Inflammatory macrophage (primary cell): ENCODE measurements at places on chromosomes 5 and 9.

DNA sequence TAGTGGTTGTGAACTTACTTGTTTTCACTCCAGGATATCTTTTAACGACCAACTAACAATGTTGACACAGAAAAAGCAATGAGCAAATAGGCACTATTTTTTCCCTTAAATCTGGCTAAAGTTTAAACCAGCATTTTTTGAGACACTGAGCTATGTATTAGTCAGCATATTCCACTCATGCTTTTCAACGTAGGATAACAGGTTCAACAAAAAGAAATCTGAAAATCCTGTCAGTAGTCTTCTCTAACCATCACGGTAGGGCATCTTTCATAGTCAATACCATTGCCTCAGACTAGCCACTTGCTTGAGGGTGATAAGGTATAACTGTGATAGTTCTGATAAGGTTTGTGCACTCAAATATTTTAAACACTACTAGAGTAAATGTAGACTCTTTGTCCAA is 1177.3 kb upstream of the NUDT12 start:
- DNase-seq = no peak

DNA sequence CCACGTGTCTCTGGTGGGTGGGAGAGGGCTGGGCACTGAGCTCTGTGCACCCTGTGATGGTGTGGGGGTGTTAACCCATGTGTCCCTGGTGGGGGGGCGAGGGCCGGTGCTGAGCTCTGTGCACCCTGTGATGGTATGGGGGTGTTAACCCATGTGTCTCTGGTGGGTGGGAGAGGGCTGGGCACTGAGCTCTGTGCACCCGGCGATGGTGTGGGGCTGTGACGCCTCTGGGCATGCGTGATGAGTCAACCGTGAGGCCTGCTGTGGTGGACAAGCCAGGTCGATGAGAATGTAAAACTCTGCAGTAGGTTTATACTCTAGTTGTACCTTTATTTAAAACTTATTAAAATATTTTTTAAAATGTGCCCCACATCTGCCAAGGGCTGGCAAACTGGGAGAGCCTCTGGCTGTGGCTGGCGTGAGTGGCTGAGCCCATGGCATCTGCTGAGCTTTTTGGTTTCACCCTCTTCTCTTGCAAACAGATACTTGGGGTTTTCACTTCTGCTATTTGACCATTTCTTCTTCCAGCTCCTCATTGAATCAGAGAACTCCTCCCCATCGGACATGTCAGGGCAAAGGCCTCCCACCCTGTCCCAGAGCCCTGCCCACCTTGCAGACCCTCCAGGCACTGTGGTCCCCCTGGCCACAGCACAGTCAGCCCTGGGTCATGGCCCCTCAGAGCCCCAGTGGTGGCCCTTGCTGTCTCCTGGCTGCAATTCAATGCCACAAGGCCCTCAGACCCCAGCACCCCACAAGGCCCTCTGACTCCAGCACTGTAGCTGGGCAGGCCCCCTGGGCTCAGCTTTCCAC is 18.5 kb upstream of the EXOC3 start:
- peak; percentile 61 for DNase-seq

- DNase-seq = no peak
Measured at GRCh38 chr5:136793300-136793699, 428.0 kb upstream of the TRPC7 start.

- DNase-seq = no peak
Measured at GRCh38 chr9:27189426-27189825, 80.4 kb downstream of the TEK start.

DNA sequence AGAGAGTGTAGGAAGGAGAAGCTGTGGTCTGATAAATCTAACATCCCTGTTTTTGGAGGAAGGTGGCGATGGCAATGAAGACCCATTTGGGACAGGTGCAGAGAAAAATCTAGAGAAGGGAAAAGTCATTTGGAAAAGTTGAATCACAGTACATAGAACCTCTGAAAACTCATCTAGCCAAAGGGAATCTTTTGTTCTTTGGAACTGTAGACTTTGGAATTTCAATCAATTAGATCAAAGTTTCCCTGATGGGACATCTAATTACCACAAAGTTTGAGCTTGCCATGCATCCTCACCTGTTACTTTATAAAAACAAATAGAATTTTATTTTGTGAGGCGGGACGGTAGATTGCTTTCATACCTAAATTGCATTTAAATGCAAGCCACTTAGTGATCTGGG is 294.9 kb downstream of the TRPM3 start:
- DNase-seq = no peak

GRCh38 chr5:74938250-74938933 is 72.2 kb upstream of the FAM169A start:
- DNase-seq = peak; percentile 14

DNA sequence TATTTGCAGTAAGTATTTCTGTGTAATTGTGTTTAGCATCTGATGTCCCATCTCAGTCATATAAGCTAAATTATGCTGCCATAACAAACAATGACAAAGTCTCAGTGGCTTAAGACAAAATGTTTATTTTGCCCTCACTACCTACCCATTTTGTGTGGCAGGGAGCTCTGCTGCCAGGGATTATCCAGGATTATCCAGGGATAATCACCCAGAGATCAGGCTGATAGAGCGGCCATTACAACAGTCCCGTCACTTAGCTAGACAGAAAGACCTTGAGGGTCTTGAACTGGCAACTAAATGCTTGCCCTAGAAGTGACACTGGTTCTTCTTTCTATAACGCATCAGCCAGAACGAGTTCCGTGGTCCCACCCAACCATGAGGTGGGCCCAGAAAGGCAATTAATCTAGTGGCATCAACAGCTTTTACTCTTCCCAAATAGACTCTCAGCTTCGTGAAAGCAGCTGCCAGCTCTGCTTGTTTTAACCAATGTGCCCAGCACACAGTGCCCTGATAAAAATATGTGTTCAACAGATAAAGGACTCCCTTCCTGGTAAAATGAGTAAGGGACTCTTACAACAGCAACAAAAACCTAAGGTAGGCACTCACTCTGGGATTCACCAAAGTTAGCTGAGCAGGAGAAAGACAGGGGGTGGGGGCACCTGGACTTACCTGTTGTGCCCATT is 22.8 kb downstream of the CCDC69 start:
- no peak for DNase-seq

DNA sequence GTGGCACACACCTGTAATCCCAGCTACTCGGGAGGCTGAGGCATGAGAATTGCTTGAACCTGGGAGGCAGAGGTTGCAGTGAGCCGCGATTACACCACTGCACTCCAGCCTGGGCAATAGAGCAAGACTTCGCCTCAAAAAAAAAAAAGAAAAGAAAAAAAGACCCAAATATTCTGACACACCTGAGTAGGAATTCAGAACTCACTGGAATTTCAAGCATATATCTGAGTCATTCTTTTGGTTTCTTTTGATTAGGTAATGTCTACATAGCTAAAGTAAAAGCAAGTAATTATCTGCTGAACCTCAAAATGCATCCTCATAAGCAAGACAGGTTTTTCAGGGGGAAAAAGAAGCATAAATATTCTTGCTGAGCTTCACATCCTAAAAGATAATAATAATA is 35.9 kb downstream of the ANKRD31 start:
- DNase-seq = no peak

DNA sequence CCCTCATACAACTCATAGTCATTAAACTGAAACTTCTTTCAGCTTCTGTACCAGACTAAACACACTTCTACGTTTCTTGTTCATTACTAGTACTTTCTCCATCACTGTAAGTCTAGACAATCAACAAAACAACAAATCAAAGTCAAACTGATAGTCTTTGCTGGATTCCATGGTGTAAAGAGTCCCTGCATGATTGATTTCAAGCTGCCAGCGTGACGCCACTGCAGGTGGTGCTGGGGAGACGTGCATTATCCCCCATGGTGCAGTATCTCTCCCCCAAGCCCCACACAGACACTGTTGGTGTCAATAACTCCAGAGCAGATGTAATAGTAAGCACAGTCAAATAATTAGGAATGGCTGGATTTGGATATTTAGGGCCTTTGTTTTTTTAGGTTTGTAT is 10.7 kb upstream of the SLC2A8 start:
- no peak for DNase-seq

DNA sequence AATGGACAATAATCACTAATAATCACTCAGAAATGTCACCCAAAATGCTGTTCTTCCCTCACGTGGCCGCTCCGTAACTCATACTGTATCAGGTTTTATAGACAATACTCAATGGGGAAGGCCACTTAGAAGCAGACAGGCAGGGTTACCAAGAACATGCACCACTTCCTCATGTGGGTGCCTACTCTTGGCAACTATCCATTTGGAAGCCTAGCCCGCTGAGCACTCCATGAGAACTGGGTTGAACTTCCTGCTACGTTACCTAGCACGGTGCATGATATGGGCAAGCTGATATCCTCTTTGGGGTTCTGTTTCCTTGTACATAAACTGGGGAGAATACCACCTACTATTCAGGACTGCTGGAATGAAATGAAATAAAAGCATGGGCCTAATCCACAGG is 14.3 kb downstream of the DAP start:
- peak; percentile 78 for DNase-seq

- no peak for DNase-seq
Measured at GRCh38 chr9:32503008-32503407, 23.0 kb downstream of the RIGI start.

GRCh38 chr9:133471551-133472276 is 7.2 kb downstream of the SLC2A6 start:
- no peak for DNase-seq

GRCh38 chr5:18745042-18745987 is 1111.1 kb downstream of the TAF11L14 start:
- peak; percentile 32 for DNase-seq

DNA sequence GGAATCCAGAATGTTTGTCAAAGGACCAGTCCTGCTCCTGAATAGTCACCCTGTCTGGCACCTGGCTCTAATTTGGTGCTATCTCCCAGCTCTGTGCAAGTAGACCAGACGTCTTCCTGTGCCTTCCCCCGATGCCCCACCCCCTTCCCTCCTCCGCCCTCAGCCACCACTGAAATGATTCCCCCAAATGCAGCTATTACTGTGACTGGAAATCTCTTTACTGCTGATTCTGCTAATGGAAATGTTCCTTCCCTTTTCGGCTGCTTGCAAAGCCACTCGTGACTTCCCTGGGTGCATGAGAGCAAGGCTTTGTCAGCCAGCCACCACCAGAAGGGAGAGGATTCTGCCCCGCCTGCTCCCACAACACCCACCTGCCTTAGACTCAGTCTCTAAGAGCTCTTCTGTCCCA is 11.4 kb downstream of the ASTN2 start:
- DNase-seq = peak; percentile 33

GRCh38 chr5:19701731-19702130 is 286.3 kb downstream of the CDH18 start:
- DNase-seq = no peak
